ENCODE measurements at places on chromosomes 6 and 20.

GRCh38 chr6:6859105-6859504, 248.7 kb upstream of the RREB1 start:
- DNase-seq = no peak

GRCh38 chr6:159608961-159609651, 83.9 kb downstream of the SOD2 start:
- DNase-seq = peak; percentile 39

DNA sequence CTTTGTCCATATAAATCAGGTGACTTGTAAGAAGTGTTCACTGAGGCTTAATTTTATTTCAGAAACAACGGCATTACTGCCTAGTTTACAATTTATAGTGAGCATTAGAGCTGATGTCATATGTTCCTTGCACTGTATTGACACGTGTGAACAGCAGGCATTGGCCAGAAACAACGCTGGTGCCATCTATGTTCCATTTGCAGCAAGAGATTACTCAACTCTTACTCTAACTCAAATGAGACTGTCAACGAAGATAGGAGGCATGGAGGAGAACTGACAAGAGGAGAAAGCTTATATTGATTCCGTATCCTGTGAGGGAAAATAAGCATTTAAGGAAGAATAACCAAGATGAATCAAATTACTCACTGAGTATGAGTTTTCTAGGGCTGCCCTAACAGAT, 48.4 kb downstream of the MTFR2 start:
- no peak for DNase-seq

- DNase-seq = peak; percentile 15
Observed at GRCh38 chr20:52746190-52746589, 226.0 kb upstream of the TSHZ2 start.

DNA sequence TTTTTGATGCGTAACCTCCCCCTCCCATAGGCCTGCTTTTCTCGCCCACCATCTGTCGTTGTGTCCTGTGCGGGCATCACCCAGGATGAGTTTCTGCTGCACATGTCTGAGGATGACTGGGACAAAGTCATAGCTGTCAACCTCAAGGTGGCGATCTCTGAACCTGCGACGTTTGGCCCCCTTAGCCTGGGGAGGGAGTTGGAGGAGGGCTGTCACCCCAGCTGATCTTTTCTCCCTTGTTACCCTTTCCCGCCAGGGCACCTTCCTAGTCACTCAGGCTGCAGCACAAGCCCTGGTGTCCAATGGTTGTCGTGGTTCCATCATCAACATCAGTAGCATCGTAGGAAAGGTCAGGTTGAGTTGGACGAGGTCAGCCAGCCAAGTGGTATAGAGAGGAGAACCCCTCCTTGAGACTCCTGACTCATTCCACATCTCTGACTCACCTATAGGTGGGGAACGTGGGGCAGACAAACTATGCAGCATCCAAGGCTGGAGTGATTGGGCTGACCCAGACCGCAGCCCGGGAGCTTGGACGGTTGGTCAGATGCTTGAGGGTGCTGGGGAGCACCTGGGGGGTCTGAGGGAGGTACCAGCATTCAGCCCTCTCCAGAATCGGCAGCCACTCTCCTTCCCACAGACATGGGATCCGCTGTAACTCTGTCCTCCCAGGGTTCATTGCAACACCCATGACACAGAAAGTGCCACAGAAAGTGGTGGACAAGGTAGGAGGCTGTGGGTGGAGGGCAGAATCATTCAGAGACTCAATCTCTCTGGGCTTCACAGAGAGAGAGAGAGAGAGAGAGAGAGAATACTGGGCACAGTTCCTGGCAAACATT, 954 bp downstream of the HSD17B8 start:
- DNase-seq = peak; percentile 89

GRCh38 chr20:44659931-44660330, 8.4 kb upstream of the ADA start:
- DNase-seq = no peak

DNA sequence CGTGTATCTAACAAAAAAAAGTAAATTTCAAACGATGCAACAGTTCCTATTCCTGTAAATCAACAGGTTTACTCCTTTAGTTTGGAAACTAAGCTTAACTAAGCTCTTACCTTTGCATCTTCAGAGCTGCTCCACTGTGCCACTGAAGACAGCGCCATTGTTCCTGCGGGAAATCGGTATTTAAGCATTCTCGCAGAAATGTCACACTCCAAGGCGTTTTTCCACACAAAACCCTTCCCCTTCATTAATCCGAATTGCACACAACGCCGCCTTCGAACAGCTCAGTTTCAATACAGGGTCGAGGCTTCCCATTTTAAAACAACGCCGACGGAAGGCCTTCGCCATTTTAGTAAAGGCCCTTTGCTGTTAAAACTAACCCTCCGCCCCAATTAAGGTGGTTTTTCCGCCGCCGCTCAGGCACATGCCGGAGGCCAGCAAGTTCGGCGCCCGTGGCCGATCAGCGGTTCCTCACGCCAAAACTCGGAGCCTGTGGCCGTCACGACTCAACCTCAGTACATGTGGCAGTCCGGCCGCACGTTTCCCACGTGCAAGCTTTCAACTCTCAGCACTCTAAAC, 35.4 kb upstream of the SYNCRIP start:
- DNase-seq = no peak

- DNase-seq = no peak
Observed at GRCh38 chr6:20838113-20838512, 303.9 kb downstream of the CDKAL1 start.

DNA sequence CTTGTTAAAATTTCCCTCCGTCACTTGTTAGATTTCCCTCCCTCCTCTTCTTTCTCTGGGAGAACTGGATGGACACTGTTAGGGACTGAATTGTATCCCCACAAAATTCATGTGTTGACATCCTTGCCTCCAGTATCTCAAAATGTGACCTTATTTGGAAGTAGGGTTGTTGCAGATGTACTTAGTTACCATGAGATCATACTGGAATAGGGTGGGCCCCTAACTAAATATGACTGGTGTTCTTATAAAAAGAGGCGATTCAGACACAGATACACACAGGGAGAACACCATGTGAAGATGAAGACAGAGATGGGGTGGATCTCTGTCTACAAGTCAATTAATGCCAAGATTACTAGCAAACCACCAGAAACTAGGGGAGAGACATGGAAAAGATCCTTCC, 139.5 kb downstream of the ALDH8A1 start:
- no peak for DNase-seq

DNA sequence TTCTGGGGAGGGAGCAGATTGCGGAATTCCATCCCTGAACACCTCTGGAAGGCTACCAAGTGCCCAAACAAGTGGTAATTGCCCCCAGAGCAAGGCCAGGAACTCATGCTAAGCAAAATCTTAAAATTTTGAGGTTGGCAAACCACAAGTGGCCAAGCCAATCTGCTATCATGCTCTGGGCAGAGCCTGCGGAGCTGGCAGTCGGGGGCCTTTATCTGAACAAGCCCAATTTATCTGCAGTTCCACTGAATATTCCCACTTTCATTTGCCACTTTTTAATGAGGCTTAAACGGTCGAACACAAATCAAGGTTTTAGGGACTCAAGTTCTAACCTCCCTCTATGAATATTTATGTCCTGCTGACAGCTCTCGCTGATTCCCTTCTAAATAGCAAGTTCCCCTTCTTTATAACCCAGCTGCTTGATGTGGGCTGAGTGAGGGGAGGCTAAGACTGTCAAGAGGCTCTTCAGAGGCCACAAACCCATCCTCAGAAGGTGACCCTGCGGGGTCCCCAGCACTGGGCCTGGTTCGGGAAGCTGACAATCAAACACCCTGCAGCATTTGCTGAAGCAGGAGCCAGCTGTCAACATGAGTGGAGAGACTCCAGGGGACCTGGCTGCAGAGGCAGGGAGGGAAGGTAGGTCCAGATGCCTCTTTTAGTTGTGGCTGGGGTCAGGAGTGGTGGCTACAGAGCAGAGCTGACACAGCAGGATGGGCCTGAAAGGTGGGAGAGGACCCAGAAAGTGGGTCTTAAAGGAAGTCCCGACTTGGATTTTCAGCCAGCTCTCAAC, 11.9 kb downstream of the CCDC167 start:
- DNase-seq = no peak

- DNase-seq = no peak
Observed at GRCh38 chr6:118469468-118469867, 78.6 kb upstream of the PLN start.

DNA sequence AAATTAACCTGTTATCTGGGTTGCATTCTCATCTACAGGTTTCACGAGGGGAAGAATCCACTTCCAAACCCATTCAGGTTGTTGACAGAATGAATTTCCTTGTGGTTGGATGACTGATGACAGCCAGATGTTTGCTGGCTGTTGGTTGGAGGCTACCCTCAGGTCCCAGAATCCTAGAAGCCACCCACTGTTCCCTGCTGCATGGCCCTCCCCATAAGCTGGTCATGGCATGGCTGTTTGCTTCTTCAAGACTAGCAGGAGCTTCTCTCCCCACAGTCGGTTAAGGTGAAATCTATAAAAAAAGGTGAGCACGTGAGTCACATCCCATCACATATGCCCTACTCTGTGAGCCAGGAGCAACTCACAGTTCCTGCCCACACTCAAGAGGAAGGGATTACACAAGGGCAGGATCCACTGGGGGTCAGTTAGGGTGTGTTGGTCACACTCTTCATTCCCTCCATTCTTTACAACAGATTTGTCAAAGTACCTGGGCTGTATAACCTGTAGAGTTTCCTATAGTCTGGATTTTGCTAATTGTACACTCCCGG, 19.5 kb upstream of the RPS10 start:
- DNase-seq = no peak

DNA sequence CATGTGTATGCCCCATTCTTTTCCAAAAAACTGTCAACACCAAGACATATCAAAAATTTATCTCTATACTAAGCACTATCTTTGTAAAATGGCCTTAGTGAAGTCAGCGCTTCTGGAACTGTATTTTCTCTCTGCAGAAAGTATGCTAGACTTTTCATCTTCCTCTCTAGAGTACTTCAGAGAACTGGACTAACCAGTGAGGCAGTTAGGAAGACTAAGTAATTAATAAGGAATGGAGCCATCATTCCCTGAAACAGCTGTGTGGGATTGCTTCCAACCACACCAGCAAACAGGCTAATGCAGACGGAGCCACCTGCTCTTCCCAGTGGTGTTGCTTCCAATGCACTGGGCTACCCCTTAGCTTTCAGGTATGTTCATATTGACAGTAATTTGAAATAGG, 169.1 kb upstream of the FUT9 start:
- no peak for DNase-seq

DNA sequence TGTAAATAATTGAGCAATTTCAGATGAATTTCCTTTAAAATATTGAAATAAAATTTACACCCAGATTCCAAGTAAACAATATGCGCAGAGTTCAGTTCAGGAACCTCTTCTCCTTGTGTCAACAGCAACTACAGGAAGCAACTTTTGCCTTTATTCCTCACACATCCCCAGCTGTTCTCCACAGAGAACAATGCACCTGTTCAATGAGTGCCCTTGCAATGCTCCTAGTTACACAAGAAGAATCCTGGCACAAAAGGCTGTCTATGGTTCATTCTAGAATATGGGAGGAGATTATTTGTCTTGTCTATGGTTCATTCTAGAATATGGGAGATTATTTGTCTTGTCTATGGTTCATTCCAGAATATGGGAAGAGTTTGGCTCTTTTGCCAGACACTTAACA, 454.9 kb downstream of the BTBD3 start:
- DNase-seq = no peak

- DNase-seq = no peak
Observed at GRCh38 chr20:53580376-53581111, 13.1 kb downstream of the ZNF217 start.

- DNase-seq = no peak
Observed at GRCh38 chr20:36304786-36305495, 1.2 kb upstream of the DLGAP4 start.

DNA sequence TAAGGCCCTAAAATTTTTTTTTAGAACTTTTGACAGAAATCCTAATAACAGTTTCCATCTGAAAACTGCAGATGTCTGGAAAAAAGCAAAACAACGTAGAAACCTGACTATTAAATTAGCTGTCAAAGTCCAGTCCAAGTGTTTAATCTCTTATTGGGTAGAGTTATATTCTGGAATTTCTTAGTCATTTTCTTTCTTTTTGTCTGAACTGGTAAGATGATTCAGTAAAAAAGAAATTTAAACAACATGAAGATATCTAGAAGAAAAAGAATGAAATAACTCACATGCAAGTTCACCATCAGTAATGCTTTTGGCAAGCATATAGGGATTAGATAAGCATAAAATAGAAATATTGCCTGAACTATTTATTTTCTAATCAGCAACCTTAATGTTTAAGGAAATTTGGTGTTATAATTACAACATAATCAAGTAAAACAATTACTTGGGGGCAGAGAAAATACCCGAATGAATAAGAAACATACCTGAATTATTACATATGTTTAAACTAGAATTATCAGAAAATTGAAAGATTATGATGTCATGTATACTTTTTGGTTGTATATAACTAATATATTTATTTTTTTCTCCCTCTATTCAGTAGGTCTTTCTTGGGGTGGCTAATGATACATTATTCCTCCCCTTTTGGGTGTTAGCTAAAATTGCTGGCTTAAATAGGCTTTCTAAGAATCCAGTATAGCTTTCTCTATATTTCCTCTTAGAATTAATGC, 51.1 kb downstream of the FAM83B start:
- no peak for DNase-seq

DNA sequence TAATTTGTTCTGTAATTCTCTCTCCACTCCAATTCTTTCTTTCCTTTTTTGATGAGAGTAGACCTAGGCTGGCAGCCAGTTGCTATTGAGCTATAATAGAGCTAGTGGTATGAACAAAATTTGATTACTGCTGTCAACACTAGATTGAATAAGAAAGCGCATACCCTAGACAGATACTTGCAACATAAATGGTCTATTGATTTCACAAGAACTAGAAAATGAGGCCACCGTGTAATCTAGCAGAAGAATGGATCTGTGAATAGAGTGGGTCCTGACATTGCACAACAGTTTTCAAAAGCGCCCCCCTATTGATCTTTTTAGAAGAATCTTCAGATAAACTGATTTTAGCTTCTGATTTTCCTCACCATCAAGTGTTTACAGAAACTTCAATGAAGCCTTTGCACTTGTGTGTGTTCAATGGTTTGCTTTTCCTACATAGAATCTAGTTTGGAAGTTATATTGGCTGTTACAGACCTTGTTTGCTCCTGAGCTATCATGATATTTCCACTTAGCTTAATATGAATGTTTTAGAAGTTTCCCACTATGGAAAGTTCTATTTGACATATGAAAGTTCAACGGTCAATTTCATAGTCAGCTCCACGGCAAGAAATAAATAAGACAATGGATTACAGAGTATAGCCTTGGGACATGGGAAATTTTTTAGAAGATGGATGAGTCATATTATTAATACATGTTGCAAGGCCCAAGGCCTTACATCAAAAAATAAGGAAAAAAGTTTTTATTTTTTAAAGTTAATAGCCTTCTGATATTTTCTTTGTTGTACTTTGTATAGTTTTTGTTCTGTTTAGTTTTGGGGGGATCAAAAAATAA, 55.6 kb downstream of the UTRN start:
- no peak for DNase-seq

DNA sequence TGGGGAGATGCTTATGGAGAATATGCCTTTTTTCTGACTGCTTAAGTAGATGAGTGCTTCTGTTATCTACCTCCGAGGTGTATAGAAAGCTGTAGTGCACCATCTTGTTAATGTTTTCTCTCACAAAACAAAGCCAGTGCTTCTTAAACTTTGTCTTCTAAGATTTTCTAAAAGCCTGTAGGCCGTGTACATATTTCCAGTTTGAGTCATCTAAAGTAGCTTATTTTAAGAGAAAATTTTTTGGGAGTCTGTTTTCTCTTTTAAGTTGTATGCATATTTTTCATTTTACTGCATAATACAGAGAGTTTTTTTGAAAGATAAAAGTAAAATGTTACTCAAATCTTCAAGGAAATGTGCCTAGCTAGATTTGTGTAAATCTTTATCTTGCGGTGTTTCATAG, 151.7 kb downstream of the GRIK2 start:
- no peak for DNase-seq

GRCh38 chr6:146814148-146814750, 215.5 kb downstream of the ADGB start:
- no peak for DNase-seq
